Activated naive CD4-positive, alpha-beta T cell treated with anti-CD3 and anti-CD28 coated beads for 36 hours (primary cell): ENCODE measurements at places on chromosomes 16 and 17.

GRCh38 chr17:22278302-22279275, 586.3 kb downstream of the KCNJ18 start:
- no peak for DNase-seq

DNA sequence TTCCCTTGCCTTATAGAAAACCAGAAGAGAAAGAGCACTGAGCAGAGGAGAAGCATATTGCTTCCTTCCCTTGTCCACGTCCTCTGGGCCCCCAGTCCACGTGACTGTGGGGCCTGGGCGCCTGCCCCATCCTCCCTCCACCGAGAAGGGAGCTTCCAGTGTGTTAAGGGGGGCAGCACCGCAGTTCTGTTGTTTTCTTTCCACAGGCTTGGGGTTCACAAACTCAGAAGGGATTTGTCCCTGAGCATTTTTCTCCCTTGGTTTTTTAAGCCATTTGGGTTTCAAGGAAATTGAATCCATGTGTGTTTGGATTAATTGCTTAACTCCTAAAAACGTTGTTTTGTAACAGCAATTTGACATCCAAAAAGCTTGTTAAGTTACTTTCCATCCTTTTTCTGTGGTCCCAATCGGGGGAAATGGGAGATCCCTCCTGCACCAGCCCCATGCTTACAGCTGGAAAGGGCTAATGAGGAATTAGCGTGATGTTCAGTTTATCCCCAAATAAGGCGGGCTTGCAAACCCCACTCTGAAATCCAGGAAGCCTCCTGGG, 347.5 kb upstream of the TNRC6C start:
- DNase-seq: no peak

- peak; percentile 65 for DNase-seq
These were observed 31.8 kb downstream of the TMEM235 start for GRCh38 chr17:78263063-78263735.

GRCh38 chr16:70575376-70575775, 51.8 kb downstream of the SF3B3 start:
- no peak for DNase-seq

GRCh38 chr16:19689342-19689741, 28.7 kb downstream of the KNOP1 start:
- no peak for DNase-seq

GRCh38 chr16:84398701-84399100, 30.4 kb downstream of the ATP2C2 start:
- DNase-seq: no peak

DNA sequence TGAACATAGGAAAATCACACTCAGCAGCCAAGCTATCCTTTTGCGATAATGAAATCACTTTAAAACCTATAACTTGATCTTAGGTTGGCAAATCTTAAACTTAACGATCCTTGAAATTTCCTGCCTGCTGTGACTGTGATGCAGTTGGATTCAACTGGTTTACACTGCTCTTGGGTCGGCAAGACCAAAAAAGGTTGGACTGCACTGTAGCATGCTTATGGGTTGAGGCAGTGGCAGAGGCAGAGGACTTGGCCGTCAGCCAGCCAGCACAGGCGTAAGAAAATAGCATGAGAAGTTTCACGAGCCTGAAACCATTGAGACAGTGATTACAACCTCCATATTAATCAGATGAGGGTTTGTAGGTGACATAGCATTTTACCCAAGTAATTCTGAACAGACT, 21.4 kb downstream of the WSB1 start:
- no peak for DNase-seq

- DNase-seq: no peak
These were observed 57.3 kb upstream of the BCO1 start for GRCh38 chr16:81181013-81181720.

DNA sequence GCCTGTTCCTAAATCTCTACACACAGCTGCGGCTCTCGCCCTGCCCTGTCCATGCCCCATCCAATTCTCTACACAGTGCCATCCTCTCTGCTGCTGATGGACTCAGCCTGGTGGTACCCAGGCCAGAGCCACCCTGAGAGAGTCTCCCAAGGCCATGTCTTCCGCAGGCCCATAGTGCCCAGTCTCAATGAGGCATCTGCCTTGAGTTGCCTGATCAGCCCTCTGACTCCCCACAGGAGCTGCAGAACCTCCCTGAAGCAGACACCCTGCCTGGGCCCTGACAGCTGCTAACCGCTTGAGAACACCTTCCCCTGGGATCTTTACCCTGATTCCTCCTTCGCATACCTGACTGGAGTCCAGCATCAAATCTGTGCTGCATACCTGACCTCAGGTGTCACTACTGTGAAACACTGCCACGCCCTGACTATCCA, 13.3 kb downstream of the TSPOAP1 start:
- DNase-seq: peak; percentile 3

GRCh38 chr16:89953671-89954406, 5.3 kb downstream of the DEF8 start:
- no peak for DNase-seq

GRCh38 chr17:39928858-39929645, 1.5 kb downstream of the LRRC3C start:
- DNase-seq: no peak

- DNase-seq: no peak
These were observed 2.7 kb upstream of the ZP2 start for GRCh38 chr16:21214086-21214485.

GRCh38 chr17:78144736-78145641, 1.2 kb upstream of the C17orf99 start:
- no peak for DNase-seq

GRCh38 chr16:46822270-46822669, 8.7 kb downstream of the C16orf87 start:
- DNase-seq: peak; percentile 74

GRCh38 chr17:8904686-8905085, 37.2 kb upstream of the PIK3R6 start:
- DNase-seq: no peak

- no peak for DNase-seq
These were observed 4.4 kb upstream of the IRX5 start for GRCh38 chr16:54926166-54926838.

DNA sequence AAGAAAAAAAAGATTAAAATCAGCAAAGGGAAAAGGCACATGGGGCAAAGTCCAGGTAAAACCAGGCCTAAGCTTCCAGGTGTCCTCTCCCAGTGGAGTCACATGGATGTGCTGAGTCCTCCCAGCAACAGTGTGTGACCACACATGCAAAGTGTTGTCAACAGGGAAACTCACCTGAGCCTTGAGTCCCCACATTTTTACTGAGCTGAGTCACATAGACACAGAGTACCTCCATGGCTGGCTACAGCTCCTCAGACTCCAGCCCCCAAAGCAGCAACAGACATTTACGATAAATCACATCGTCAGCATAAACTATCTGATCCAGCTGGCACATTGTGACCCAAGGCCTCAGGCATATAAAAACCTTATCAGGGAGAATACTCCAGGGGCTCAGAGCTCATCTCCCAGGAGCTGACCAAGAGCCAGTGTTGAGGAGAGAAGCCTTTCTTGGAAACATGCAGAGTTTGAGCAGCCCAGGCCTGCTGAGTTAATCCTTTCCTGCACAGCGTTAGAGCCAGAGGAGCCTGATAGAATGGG, 20.5 kb downstream of the ERCC4 start:
- no peak for DNase-seq
